ENCODE measurements at places on chromosomes 13 and 19.

GRCh38 chr19:13890136-13890535, 13.2 kb downstream of the NANOS3 start:
- DNase-seq = no peak

- DNase-seq = no peak
These were observed 302.1 kb downstream of the PCDH17 start for GRCh38 chr13:57933606-57934005.

- DNase-seq = no peak
These were observed 269.2 kb downstream of the KLF12 start for GRCh38 chr13:73865027-73865426.

GRCh38 chr19:16019691-16020448, 56.4 kb upstream of the TPM4 start:
- no peak for DNase-seq

GRCh38 chr13:24694907-24695306, 14.7 kb downstream of the ATP12A start:
- DNase-seq = no peak

GRCh38 chr19:20273376-20273775, 106.4 kb downstream of the ZNF486 start:
- no peak for DNase-seq

DNA sequence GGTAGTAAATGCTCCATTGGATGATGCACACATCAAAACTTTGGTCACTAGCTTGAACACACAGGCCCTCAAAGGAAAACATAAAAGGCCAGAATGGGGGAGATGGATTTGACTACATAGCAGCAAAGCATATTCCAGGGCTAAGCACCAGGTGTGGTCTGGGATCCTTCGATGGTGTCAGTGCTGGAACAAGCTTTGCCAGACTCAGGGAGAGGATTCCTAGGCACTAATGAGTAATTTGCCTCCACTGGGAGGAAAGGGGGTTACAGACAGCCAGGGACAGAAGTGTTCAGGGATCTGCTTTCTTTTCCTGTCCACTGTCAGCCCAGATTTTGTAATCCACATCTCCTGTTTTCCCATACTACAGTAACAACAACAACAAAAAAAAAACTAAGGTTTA, 157.2 kb upstream of the OBI1 start:
- DNase-seq = no peak

GRCh38 chr19:13557756-13558398, 51.6 kb upstream of the CACNA1A start:
- no peak for DNase-seq

DNA sequence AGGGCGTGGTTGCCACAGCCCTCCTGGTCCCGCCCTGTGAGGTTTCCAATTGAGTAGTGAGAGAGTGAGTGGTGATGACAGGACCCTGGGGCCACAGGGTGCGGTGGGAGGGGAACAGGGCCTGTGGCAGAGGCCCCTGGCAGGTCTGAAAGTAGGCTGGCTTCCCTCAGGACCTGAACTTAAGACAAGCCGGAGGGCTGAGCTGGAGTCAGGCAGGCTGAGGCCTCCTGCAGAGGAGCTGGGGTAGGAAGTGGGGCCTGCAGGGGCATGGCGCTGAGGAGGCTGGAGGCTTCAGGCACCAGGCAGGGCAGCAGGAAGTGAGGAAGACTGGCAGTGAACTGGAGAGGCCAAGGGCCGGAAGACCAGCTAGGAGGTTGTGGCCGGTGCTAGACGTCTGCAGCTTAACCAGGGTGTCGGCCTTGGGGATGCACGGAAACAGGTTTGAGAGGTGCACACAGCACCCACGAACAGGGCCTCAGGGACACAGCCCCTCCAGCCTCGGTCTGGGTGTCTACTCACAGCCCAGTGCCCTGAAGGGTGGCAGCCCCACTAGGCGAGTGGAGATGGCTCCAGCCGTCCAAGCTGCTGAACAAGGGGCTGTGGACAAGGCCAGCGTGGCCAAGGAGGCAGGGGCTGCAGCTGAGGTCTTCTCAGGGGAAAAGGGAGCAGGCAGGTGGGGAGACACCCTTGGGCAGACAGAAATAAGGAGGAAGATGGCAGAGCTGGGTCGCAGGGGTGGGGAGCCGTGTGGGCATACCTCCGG, 17.8 kb downstream of the POP4 start:
- DNase-seq = no peak

GRCh38 chr19:23971598-23971997, 56.9 kb downstream of the ZNF726 start:
- no peak for DNase-seq

GRCh38 chr13:77028202-77028601, 1.2 kb upstream of the FBXL3 start:
- DNase-seq = no peak

DNA sequence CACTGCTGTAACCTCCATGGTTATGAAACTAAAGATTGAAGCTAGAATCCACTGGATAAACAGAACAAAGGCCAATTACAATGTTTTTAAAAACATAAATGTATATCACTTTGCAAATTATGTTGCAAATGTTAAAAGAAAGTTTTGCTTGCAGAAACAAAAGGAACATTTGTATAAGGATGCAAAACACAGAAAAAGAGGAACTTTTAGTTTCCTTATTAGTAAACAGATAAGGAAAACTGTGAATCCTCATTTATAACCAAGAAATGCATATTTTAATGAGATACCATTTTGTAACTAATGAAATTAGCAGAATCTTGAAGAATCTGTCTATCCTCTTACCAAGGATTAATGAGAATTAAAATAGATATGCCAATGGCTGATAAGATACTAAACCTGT, 32.3 kb downstream of the LPAR6 start:
- no peak for DNase-seq

DNA sequence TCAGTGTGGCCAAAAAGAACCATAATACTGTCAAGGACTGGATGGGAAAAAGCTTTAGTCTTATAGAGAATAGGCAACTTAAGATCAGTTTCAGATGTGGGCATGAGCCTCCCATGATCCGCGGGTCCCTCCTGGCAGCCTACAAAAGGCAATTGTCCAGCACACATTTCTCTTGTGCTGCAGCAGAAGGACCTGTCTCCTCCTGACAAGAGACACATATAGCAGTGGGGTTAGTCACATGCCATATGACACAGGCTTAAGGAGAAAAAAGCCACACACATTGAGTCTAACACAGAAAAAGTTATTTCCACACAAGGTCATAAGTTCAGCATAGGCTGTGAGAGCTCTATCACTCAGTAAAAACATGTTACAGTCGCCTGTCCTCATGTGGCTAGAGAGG, 1378.7 kb upstream of the PRR20A start:
- no peak for DNase-seq

- DNase-seq = peak; percentile 39
These were observed 368.4 kb downstream of the KLF12 start for GRCh38 chr13:73765651-73766384.
